Right renal cortex interstitium (tissue), 3 donors: ENCODE measurements at places on chromosomes 7 and 10. TPM values are rescaled to one million over a fixed set of nuclear protein-coding genes. Genes with fewer than 3 reads are reported as not detected.

The CRYGN gene
- 2.2 TPM for polyA plus RNA-seq

- no peak for DNase-seq
Observed at GRCh38 chr7:21076054-21076453, 289.4 kb upstream of the SP8 start.

The NPSR1 gene
- polyA plus RNA-seq = not detected

DNA sequence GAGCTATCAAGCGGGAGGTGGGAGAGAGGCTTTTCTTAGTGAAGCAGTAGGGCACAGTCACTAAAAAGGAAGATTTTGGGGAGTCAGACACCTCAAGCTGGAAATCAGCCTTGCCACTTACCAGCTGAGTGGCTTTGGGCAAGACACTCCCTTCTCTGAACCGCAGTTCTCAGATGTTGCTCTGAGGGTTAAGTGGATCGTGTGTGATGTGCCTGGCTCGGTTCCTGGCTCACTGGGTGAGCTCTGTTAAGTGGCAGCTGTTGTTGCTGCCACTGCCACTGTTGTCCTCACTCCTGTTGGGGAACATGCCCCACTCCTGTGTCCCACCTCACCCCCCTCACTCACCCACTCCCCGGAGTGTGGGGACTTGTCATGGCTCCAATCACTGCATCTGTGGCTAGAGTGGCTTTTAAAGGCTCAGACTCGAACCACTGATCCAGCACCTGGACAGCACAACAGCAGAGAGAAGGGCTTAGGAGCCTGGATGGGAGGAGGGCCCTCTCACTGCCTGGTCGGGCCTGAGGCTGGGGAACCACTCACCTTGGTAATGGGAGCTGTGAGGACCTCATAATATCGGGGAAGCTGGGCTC lies 20.0 kb downstream of the PYROXD2 start:
- DNase-seq = no peak

DNA sequence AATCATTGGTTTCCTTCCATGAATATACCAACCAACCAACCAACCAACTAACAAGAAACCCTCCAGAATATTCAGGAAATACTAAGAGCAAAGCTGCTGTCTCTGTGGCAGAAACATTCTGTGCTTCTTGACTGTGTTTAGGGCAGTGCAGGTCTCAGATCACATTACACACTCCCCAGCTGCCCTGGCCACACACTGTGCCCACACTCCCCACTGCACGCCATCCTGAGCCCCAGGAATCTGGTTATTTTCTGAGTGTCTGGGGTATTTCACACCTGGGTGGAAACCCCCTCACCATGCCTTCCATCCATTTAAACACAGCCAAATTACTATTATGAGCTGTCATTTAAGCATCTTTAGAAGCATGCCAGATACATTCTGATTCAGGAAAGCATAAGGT lies 183.7 kb upstream of the ANK3 start:
- peak; percentile 50 for DNase-seq

- DNase-seq = no peak
Observed at GRCh38 chr10:94083662-94084265, 90.0 kb downstream of the PLCE1 start.

DNA sequence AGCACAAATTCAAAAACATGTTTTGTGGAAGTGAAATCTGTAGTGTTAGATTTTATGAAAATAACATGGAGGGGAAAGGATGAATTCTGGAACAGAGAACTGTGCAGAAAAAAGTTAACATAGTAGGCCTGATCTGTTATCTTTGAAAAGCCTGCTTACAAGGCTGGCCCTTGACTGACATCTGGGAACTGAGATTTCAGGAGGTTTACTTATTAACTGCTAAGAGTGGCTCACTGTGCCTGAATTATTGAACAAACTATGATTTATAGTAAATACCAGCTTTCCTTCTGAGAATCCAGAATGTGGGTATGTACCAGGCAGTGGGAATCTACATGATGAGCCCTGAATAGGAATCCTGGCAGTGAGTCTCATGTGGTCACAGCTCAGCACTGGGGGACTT lies 30.5 kb downstream of the NSUN6 start:
- no peak for DNase-seq

DNA sequence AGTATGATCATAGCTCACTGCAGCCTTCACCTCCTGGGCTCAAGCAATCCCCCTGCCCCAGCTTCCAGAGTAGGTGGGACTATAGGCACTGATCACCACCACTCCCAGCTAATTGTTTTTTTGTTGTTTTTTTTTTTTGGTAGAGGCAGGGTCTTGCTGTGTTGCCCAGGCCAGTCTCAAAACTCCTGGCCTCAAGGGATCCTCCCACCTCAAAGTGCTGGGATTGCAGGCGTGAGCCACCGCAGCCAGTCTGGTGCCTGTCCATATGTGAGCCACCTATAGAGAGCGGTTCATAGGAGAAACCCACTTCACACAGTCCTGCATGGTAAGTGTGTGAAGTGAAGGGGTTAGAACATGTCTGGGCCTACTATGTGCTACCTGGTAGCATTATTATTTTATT lies 47.5 kb downstream of the SLC29A4 start:
- no peak for DNase-seq

DNA sequence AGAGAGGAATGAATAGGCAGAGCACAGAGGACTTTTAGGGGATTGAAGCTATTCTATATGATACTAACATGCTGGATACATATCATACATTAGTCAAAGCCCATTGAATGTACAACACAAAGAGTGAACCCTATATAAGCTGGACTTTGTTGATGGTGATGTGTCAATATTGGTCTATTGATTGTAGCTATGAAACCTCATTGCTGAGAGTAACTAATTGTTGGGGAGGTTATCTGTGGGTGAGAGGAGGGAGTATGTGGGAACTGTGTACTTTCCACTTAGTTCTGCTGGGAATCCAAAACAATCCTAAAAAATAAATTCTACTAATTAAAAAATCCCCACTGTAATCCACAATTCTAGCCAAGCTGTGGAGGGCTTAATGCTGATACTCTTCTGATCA lies 22.0 kb upstream of the CYP2C9 start:
- no peak for DNase-seq

DNA sequence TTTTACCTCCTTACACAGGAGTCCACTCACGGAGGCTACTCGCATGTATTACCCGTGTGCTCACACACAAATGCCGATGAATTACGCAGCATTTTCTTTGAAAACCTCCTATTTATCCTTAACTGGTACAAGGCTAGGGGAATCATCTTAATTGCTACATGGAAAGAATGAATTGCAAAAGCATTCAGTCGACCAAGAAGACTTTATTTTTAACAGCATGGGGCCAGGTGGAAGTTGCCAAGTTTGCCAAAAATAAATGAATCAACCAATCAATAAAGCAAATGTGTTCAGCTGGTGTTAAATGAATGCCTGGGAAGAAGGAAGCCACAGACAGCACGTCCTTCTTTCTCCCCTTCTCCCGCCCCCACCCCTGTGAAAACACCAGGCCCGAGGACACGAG lies 55.8 kb downstream of the CTBP2 start:
- DNase-seq = no peak

The EN2 gene
- 0.04 TPM for polyA plus RNA-seq

DNA sequence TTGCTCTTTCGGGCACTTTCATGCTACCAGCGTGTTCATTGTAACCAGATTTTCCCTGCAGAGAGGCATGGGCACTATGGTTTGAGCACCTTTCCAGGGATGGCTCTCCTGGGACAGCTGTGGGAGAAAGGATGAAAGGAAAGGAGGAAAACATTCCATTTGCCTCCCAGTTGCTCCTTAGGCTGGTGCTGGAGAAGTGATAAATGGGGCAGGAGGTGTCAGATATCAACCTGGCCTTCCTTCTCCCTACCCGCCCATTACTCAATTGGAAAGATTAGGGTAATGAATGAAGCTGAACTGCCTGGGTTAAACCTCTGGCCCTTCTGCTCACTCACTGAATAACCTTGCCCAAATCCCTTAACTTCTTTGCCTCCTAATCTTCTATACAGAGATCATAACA lies 228.4 kb downstream of the PLXNA4 start:
- DNase-seq = no peak

DNA sequence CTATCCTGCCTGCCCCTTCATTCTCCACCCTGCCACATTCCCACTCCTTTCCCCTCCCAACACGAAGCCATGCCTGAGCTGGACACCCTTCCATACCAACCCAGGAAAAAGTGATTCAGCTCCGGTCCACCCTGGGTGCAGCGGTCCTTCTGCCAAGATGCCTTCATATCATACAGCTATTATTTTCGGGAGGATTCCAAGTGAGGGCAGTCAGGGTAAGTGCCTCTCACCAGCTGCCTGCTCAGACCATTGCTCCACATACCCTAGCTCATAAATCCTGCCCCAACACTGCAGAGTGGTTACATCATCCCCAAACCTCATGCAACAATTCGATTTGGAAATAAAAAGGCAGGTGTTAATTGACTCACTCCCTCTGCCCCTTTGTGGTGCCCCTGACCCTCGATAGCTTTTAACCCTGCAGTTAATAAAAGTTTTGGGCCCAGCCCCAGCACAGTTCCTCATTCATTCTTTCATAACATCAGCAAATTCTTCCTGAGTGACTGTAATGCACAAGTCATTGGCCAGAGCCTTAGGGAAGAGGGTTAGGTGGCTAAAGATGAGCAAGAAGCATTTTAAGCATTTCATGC lies 42.6 kb downstream of the ZNF503 start:
- no peak for DNase-seq

The HYAL4 gene
- not detected for polyA plus RNA-seq

GRCh38 chr10:125778556-125778955 lies 2.9 kb upstream of the MMP21 start:
- DNase-seq = no peak

The KAT6B gene
- 43.6 TPM for polyA plus RNA-seq

DNA sequence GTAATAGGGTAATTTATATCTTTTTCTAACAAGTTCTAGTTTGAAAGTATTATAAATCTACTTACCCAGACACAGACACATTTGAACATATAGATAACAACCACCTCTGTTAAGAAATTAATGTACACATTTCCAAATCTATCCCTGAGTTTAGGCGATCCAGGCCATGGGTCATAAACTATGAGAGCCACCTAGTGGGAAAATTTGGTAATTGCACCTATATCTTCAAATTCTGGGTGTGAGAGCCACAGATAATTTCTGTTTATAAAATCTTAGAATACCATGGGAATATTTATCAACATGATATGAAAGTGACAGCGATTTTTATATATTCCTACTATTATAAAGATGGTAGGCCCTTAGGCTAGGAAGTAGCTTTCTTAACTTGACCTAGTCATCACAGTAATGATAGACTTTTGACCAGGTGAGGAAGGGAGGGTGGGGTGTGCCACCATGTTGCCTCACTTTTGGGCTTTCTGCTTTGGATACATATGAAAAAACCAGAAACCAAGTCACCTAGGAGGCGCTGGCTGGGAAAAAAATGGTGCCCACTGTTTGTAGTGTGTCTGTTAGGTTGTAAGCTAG lies 8.0 kb upstream of the EPHA1 start:
- no peak for DNase-seq

The LRIT1 gene
- polyA plus RNA-seq = not detected

The C7orf57 gene
- polyA plus RNA-seq = 0.50 TPM

- peak; percentile 69 for DNase-seq
Observed at GRCh38 chr7:128167042-128167701, 73.9 kb upstream of the LEP start.

GRCh38 chr10:116452338-116452720 lies 24.7 kb downstream of the PNLIPRP3 start:
- DNase-seq = no peak

The CYP26A1 gene
- not detected for polyA plus RNA-seq

- DNase-seq = no peak
Observed at GRCh38 chr7:6209340-6209739, 63.1 kb downstream of the CYTH3 start.

DNA sequence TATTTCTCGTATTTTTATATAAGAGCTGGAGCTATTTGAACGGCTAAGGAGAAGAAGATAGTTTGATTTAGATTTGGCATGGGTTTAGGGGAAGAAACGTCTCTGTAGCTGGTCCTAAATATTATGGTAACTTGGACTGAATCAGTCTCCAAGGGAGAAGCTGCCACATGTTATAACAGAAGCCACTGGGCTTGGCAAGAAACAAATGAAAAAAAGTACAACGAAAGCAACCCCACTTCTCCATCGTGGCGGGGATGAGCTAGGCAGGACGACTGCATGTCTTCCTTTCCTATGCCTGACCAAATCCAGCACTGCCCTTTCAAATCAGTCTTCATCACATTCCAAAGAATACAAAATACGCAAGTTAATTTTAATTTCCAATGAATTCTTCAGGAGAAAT lies 196.7 kb upstream of the KLF14 start:
- no peak for DNase-seq

The ANKRD61 gene
- polyA plus RNA-seq = 0.58 TPM

DNA sequence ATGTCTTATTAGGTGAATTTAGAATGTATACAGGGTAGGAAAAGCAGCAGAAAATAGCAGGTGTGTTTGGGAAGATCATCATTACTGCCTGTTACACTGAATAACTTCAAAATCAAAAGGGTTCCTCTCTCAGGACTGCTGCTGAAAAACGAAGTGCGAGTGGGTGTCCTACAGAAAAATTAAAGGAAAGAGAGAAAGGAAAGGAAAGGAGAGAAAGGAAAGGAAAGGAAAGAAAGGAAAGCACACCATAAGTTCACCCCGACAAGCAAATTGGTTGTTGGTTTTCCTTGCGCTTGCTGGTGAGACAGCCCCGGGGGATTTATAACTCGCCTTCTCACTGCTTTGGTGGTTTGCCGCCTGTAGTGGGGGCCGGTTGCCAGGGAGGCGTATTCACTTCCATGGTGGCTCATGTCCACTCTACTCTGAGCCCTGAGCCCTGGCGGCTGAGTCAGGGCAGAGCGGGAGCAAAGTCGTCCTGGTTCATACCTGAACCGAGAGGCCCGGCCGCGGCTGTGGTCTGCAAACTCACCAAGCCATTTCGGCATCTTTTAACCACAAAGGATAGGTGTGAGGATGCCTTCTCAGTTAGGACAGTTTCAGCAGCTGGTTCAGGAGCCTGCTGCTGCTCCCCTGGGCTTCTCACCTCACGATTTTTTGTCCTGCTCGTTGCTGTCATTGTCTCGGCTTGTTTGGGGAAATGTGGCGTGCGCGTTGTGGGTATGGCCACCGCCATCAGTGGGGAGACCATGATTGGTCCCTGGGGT lies 26.1 kb downstream of the INPP5A start:
- no peak for DNase-seq

DNA sequence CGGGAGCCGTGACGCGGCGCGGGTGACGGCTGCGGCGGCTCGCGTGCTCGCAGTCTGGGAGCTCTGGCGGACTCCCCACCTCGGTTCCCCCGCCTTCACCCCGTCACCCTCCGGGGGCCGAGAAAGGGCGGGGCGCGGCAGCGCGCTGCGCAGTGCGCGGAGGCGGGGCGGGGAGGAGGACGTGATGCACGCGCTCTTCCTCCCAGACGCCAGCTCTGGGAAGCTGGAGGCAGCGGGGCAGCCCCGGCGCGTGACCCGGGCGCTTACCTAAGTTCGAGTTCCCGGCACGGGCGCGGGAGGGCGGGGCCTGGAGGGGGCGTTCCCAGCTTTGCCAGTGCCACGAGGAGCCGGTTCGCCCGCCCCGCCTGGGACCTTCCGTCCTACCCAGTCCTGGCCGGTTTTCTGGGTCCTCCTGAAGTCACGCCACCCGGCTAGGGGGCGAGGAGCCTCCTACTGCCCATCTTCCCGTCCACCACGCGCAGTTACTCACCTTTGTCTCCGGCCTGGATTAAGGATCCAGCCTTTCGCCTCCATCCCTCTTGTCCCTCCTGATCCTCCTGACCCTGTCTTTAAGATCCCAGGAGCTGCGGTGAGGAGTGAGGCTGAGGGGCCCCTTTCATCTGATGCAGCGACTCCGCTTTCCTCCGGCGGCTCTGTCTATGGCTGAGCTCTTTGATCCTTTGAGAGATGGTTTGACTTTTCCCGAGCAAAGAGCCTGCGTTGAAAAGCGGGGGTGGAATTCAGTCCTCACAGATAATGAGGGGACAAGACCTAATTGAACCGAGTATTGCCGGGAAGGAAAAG lies 470 bp upstream of the NAMPT start:
- peak; percentile 80 for DNase-seq
